Endothelial cell of umbilical vein (primary cell): ENCODE measurements at places on chromosomes 3 and 15. TPM values are rescaled to one million over a fixed set of nuclear protein-coding genes. Genes with fewer than 3 reads are reported as not detected.

Gene ZNF774
- 2.6 and 3.9 TPM in 2 replicates for total RNA-seq

Gene OR5K2
- total RNA-seq = not detected in 2 replicates

Gene ZNF501
- 2.9 and 3.9 TPM in 2 replicates for total RNA-seq

Gene BAHD1
- 19.1 and 19.7 TPM in 2 replicates for total RNA-seq

Gene SLC22A14
- total RNA-seq = not detected in 2 replicates

Gene GRK7
- total RNA-seq = not detected in 2 replicates

Gene CNTN4
- total RNA-seq = not detected in 2 replicates

Gene STRC
- total RNA-seq = 0.14 TPM in 1 of 2 replicates, not detected in the other

Gene CLDN18
- not detected in 2 replicates for total RNA-seq

Gene CHRD
- total RNA-seq = 0.40 and 0.53 TPM in 2 replicates

Gene NOX5
- 0.07 TPM in 1 of 2 replicates, not detected in the other for total RNA-seq

Gene RARRES1
- 1.5 and 1.8 TPM in 2 replicates for total RNA-seq

Gene SLC22A13
- 0.44 and 0.53 TPM in 2 replicates for total RNA-seq

Gene CCR3
- total RNA-seq = not detected in 2 replicates

Gene PLA2G4D
- not detected in 2 replicates for total RNA-seq

Gene CHRM5
- not detected in 2 replicates for total RNA-seq

Gene SV2B
- total RNA-seq = not detected in 2 replicates

Gene ZPLD1
- not detected in 2 replicates for total RNA-seq
